Transverse colon (tissue), 4 donors: ENCODE measurements at places on chromosomes 5 and 9.
A peak's percentile ranks its signal among the peaks of the same experiment; 100 is the strongest.

DNA sequence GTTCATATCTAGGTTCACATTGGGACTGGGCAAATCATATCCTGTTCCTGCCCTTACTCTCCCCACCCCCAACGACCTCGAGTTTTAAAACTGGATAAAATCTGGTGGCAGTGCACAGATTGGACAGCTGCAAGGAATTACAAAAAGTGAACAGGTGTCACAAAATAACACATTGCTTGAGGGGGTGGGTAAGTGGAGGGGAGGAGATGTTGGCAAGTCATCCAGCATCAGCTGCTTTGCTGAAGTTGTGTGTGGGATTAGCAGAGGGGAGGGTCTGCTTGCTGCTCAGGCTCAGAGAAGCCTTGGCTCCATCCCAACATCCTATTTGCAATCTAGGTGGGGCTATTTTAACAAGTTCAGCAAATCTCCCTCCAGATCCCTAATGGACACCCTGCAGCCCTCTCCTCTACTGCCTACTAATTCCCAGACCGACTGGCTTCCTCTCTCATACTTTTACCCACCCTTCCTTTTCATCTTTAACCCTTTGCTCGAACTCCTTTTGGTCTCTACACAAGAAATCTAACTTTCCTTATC lies 39.8 kb upstream of the SLC24A2 start:
- no peak for DNase-seq

- DNase-seq, result peak; percentile 41
Observed at GRCh38 chr5:14449052-14449661, 132.4 kb upstream of the OTULINL start.

GRCh38 chr9:93306081-93306480 lies 122.1 kb downstream of the WNK2 start:
- DNase-seq, result no peak

- DNase-seq, result no peak
Observed at GRCh38 chr9:74078647-74079046, 418.5 kb upstream of the RORB start.

GRCh38 chr5:173498286-173498685 lies 118.2 kb downstream of the BOD1 start:
- DNase-seq, result no peak

DNA sequence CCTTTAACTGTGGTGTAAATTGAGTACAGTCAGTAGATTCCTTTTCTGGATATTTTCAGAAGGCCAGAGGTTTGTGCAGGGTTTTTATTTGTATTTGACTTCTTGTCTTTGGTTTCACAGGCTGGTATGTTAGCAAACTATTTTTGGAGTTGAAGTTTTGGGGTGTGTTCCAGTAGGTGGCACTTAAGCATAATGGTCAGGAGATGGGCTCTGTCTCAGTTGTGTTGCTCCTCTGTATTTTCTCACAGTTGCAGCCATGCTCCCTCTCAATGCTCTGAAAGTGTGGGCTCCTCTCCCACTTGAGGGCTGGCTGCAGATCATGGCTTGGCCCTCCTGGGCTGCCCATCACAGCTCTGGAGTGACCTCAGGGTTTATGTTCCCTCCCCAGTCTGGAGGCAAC lies 267.0 kb upstream of the PCSK5 start:
- DNase-seq, result no peak

GRCh38 chr5:172878933-172879752 lies 45.1 kb downstream of the ERGIC1 start:
- DNase-seq, result no peak

DNA sequence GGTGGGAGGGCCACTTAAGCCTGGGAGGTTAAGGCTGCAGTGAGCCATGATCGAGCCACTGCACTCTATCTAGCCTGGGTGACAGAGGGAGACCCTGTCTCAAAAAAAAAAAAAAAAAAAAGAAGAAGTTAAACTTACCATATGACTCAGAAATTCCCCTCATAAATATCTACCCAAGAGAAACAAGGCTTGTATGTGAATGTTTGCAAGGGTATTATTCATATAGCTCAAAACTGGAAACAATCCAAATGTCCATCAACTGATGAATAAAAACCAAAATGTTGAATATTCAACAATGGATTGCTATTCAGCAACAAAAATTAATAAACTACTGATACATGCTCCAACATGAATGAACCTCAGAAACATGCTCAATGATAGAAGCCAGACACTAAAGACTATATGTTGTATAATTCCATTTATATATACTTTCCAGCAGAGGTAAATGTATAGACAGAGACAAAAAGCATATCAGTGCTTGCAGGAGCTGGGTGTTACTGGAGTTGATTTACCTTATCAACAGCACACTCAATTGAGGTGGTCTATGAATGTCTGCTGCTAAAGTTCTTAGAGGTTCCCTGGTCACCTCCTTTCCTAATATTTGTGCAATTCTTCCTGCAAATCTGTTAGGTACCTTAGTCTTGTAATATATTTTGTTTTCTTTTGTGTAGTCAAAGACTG lies 5.3 kb upstream of the SREK1 start:
- DNase-seq, result no peak

GRCh38 chr5:6950860-6951259 lies 237.6 kb downstream of the TENT4A start:
- DNase-seq, result no peak

DNA sequence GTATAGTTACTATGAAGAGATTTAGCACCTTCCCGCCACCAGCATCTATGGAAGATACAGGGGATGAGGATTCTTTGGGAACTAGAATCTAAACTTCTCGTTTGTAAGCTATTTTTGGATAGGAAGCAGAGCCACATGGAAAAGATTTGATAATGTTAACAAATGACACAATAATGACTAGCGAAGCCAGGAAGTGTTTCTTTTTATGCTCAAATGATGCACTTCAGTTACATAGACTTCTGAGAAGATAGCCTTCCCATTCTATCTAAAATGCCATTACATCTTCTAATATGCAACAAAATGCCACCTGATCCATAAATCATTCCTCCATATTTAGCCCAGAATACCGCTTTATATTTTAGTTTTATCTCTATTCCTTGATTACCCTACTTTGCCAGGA lies 17.0 kb upstream of the TNC start:
- DNase-seq, result no peak

GRCh38 chr9:17484906-17485305 lies 94.0 kb upstream of the SH3GL2 start:
- DNase-seq, result no peak

- no peak for DNase-seq
Observed at GRCh38 chr9:128969491-128969890, 22.0 kb downstream of the NUP188 start.

- DNase-seq, result no peak
Observed at GRCh38 chr5:35856765-35857351, at the start of gene IL7R. TSS of gene IL7R (plus strand) at chr5:35856891. CDS start at chr5:35856978, 87 bp downstream.

- no peak for DNase-seq
Observed at GRCh38 chr9:79667120-79667519, 95.4 kb downstream of the TLE4 start.

DNA sequence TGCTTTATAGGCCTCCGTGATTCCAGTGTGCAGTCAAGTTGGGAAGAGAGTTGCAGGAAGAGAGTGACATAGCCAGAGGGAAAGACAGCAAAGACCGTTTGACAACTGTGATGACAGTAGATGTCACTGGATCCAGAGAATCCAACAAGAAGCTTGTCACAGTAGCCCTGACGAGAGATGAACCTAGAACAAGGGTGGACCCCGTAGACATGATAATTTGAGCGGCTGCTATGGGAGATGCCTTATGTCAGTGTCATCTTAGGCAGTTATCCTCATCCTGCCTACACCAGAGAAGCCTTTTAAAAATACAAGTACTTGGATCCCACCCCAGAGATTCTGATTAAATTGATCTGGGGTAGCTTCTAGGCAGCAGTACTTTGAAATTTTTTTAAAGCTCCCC lies 125.4 kb downstream of the AOPEP start:
- DNase-seq, result no peak

DNA sequence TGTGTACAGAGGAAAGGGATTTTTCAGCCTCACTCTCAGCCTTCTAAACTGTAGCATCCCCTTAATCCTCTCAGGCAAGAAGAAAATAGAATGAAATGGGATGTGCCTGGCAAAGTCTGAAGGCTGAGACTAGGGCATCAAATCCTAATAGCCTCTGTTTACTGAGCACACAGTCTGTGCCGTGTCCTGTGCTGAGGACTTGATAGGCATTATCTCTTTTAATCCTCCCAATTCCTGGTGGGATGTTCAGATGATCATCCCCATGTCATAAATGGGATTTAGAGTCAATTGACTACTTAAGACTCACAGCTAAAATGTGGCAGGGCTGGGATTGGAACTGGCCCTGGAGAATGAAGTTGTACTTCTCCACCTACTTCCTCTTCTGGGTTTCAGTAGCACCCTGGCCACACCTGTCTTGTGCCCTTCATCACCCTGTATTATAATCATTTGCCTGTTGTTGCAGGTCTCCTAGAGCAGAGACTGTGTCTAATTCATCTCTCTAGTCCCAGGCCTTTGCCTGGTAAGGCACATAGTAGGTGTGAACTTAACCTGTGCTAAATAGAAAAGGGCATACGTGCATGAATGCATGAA lies 81.0 kb downstream of the WWC1 start:
- DNase-seq, result no peak

GRCh38 chr9:122058709-122059108 lies 34.4 kb downstream of the TTLL11 start:
- DNase-seq, result no peak

DNA sequence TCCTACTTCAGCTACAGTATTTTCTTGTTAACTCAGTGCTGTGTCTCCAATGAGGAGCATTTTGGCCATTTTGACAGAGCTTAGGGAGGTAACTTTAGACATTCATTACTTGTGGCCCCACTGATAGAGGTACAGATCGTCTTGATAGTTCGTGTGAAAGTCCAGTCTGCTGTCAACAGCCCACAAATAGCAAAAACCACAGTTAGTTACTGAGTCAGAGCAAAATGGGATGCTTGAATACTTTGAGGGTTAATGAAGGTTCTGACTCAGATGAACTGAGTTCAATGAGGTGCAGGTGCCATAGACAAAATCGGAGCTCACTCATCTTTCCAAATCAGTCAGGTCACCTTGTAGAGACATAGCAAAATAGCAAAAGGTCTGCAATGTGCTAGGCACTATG lies 163.1 kb upstream of the TLE4 start:
- DNase-seq, result no peak

DNA sequence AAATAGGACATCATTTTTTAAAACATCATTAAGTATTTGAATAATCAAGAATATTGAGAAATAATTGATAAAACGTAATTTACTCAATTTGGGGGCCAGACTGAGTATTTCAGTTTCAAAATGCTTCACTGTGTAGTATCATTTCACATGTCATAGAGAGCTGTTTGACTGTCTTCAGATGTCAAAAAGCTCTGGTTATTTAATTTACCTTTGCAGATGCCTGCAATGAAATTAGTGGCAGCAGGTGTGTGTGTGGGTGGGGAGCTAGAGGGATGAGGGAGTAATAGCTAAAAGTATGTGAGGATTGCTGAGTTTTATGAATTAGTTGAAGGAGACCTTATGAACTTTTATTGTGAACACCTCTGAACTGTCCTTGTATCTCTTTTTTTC lies 567.2 kb upstream of the MEF2C start:
- no peak for DNase-seq

DNA sequence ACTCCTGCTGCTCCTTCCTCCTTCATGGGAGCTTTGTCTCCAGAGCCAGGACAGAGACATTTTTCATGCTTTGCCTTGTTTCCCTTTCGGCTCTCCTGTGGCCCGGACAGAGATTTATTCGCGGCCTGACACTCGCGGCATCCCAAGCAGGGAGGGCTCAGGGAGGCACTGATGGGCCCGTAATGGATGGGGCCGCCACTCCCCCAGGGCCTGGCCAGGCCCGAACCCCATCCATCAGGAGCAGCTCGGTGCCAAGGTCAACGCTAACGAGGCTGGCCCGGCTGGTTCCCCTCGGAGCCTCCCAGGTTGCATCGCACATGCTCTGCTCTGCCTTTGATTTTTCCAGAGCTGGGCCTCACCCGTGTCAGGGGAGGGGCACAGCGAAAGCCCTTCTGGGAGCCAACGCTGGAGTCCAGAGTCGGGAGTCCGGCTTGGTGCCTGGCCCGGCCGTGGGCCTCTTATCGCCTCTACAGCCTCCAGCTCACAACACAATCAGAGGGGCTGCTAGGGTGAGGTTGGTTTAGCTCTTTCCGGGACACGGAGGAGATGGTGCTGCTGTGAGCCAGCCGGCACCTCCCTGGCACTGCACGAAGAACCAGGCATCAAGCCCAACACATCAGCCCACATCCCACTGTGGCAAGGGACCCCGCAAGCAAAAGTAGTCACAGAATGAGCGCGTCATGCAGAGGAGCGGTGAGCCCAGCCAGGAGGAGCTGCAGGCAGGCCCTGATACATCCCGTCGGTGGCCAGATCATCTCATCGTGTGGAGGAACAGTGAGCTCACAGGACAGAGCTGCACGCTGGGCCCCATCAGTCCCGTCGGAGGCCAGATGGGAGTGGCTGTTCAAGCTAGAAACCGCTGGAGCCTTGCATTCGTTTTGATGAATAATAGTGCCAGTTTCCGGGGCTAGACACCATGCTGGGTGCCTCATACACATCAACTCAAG lies 72.2 kb upstream of the BARHL1 start:
- no peak for DNase-seq

DNA sequence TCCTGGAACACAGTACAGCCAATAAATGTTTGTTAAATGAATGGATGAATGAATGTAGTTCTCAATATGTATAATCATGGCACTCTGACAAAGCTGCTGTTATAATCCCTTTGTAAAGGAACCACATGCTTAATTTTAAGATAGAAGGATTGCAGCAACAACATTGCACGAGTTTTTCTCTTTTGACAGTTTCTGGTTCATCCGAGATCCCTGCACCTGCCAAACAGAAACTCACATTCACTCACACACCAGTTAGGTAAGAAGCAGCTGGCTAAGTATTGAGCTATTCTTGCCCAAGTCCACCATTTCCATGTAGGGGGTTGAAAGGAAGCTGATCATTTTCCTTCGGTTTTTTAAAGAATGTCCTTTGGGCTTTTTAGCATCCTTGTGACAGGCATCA lies 133.7 kb upstream of the MAP1B start:
- DNase-seq, result no peak

DNA sequence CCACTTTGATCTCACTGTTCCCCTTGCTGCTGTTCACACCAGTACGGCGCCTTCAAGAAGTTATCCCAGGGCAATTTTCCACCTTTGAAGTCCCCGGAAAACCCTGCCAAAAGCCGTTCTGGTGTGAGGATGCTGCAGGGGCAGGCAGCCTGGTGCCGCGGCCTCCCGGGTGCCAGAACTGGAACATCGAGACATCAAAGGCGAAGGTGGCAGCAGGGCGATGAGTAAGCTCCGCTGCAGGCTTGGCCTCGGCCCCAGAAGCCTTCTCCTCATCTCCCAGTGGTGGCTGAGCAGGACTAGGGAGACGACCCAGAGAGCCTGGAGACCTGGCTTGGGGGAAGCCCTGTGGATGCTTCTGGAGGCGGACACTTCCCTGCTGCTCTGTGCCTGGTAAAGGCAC lies 115.3 kb upstream of the MSX2 start:
- DNase-seq, result no peak

- DNase-seq, result no peak
Observed at GRCh38 chr5:90530736-90531487, 1.5 kb upstream of the LYSMD3 start.

DNA sequence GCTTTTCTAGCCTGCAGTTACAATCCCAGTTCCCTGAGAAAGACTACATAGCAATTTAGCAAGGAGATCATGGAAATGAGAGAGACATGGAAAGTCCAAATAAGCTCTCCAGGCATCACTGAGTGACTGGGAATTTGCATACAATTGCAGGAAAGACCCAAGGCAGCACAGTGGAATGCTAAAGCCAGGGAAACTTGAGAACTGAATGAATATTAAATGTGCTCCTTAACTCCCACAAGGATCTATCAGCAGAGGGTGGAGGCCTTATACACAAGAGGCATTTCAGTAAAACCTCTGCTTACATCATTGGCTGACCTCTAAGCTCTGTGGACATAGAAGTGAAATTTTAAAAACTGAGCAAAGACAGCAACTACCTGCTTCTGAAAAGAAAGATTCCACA lies 355.6 kb upstream of the DAB2 start:
- DNase-seq, result no peak

- DNase-seq, result no peak
Observed at GRCh38 chr5:135591277-135591676, 12.5 kb upstream of the CXCL14 start.
